ENCODE measurements at places on chromosomes 7 and 10.

- no peak for DNase-seq
Measured at GRCh38 chr7:134287916-134288659, 28.6 kb downstream of the SLC35B4 start.

- no peak for DNase-seq
Measured at GRCh38 chr7:50962962-50963374, 180.3 kb upstream of the GRB10 start.

GRCh38 chr7:623464-623863, 103.0 kb upstream of the DNAAF5 start:
- DNase-seq: no peak

DNA sequence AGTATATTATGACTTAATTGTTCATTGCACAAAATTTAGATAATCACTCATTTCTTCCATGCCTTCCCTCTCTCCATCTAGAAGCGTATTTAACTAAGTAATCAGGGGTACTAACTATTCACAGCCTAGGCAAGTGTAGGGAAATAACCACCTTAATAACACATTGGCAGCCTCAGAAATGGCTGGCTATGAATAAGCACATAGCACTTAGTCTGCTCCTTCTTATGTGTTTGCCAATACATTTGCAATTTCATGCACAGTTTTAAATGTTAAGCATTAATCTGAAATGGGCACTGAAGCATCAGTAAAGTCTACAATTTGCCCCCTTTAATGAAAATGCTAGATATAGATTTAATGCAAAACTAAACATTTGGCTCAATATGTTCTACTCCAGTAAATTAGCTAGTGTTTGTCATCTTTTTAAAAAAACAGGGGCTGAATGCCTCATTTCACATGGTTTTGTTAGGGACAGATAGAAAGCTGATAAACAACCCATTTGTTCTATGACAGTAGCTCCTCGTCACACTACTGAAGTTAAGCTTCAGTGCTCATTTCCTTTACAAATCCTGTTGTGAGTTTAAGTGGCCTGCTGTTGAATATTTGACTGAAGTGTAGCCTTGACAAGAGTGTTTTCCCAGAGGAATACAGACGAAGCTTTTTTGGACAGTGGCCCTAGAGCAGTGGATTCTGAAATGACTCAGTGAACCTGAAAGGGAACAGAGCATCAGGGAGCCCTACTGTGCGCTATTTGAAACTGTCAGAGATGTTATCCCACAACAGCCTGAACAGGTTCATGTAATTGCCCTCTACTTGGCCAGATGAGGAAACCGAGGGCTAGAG, 30.5 kb downstream of the HHEX start:
- no peak for DNase-seq

DNA sequence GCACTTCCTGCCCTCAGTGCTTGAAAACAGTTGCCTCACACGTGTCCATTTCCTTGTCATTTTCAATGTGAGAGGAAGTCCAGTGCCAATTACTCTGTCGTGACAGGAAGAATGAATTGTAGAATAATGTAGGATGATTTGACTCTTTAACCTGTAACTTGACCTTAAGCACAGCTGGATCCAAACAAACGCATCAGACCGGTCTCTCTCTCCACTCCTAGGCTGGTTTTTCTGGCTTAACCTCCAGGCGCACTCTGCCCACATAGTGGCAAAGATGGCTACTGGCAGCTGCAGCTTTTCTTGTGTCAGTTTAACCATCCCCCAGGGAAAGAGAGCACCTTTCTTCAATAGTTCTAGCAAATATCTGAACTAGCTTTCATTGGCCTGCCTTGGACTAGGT, 29.4 kb upstream of the PNLIPRP3 start:
- DNase-seq: no peak

DNA sequence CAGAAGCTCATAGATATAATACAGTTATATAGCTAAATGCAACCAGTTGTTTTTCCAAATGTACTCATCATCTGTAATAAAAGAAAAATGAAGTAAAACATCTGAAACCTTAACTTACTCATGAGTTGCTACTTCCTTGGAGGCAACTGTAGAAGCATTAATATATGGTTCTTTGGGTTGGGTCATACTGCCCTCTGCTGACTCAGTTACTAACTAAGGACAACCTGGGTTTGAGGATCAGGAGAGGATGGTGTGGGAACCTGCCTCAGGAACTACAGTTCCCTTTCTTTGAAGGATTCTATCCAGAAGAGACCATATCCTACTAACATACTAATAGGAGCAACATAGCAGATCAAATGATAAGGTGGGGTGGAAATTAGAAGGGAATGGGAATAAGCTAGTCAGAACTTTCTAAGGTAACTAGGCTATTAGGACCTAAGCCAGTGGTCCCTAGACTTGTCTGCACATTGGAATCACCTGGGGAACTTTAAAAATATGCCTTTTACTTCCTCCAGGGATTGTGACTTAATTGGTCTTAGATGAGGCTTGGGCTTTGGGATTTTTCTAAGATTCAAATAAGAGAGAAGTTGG, 20.7 kb downstream of the COX15 start:
- DNase-seq: no peak

- DNase-seq: no peak
Measured at GRCh38 chr10:124739986-124740368, 4.2 kb downstream of the FAM53B start.
